Activated CD8-positive, alpha-beta memory T cell treated with anti-CD3 and anti-CD28 coated beads, Interleukin-2, amount 10 ng/mL, durations not matched to agents 7 days and 5 days (primary cell): ENCODE measurements at places on chromosomes 6 and 20. TPM values are rescaled to one million over a fixed set of nuclear protein-coding genes. Genes with fewer than 3 reads are reported as not detected.

The TINAG gene
- not detected for total RNA-seq

The BFSP1 gene
- 3.2 TPM for total RNA-seq

DNA sequence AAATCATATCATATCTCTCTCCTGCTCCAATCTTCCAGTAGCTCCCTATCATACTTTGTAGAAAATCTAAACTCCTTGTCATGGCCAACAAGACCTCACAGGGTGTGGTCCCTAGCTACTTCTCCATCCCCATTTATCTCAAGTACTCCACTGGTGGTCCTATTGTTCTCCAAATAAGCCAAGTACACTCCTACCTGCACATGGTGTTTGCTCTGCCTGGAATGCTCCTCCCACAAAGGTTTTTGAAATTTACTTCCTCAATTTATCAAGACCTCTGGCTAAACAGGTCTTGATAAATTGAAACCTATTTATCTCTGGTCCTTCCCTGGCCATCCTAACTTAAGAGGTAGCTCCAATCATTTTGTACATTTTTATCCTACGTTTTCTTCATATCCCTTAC, 12.1 kb downstream of the TMX4 start:
- DNase-seq: no peak

DNA sequence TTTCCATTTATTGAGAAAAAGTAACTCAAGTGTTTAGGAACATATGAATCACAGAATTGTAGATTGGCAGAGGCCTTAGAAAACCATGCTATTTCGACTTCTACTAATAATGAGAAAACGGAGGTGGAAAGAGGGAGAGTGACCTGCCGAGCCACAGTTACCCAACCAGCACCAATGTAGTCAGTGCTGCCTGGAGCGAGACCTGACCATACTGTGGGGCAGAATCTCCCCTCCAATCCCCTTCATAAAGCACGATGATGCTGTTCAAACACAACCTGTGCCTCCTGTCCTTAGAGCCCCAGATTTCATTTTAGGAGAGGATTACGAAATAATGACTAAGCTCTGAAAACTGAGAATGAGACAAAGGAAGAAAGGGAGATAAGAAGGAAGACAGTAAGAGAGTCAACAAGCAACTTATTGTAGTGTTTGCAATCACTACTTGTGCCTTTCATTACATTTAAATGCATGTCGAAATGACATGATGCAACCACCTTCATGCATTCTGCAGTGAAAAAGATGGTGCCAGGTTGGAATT, 70.6 kb downstream of the ATXN1 start:
- DNase-seq: peak; percentile 74

- DNase-seq: no peak
These were observed 8.4 kb upstream of the SPINT3 start for GRCh38 chr20:45523821-45524220.

DNA sequence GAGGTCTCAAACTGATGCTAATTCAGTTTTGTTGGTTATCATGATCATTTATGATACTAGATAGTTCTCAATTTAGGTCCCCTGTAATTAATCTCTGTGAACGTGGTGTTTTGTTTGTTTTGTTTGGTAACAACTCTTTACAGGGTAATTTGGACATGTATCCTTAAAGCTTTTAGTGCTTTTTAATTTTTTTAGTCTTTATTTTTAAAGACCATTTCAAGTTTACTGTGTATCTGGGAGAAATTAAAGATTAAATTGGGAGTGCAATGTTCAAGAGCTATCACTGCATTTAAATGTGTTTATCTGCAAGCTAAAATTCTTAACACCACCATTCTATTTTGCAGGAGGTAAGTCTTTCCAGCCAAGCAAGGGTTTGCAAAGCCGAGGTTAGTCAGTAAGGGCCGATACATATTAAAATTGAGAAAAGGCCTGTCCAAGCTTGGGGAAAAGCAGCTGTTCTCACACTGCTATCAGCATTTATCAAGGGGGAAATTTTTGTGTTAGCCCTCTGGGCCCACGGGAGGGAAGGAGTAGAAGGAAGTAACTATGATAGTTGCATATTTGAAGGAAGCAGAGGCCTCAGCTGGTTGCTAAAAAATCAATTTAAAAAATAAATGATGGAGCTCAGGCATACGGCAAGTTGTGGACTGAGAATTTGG, 59.3 kb upstream of the ZNF217 start:
- no peak for DNase-seq
